Foreskin melanocyte (primary cell): ENCODE measurements at places on chromosomes 2 and 18.
A peak's percentile ranks its signal among the peaks of the same experiment; 100 is the strongest.

GRCh38 chr2:108492364-108492763, 41.9 kb upstream of the LIMS1 start:
- peak; percentile 11 for DNase-seq

DNA sequence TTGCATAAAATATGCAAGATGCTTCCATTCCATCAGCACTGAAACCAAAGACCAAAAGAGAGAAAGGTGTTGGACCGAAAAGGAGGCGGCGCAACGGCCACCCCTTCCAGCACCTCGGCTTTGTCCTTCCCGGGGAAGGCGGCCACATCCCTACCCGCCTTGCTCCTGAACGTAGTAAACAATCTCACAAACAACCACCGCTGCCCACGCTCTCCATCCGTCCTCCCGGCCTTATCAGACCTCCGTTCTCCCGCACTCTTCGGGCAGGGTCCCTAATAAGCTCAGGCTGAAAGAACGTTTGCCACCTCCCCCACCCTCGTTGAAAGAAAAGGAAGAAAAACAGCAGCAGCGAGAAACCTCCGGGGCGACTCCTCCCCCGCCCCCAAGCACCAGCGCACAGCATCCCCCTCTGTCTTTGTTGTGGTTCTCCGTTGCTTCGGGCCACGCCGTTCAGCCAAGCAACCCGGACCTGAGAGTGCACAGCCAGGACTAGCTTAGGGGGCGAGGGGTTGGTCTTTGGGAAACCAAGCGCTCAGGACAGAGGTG, 4.4 kb downstream of the EVX2 start:
- DNase-seq, result no peak

GRCh38 chr2:160700021-160700814, 206.6 kb upstream of the RBMS1 start:
- DNase-seq, result no peak

DNA sequence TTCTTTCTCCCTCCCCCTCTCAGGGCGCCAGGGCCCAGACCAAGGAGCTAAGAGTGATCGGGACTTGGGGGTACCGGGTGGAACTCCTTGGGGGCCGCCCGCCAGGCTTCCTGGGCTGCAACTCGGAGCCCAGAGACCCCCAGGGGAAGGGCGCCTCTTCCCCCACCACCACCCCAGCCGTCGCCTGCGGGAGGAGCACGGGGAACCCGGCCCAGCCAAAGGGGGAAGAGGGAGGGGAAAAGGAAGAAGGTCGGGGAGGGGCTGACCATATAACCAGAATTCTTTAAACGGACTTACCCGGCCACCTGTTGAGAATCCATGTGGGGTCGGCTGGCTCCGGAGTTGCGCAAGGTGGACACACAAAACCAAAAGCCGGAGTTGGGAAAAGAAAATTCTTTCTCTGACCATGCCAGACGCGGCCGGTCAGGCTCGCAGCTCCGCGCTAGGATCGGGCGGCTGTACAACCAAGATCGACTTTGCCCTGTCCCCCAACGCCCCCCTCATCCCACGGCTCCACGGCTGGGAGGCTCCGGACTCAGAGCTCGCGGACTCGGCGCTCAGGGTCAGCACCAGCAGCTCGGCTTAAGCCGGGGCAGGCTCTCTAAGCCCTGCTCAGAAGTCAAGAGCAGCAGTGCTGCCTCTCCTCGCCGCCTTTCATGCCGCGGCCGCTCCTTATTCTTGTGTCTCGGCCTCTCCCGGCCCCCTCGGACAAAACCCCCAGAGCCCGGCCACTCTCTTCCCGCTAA, 6.3 kb upstream of the SIX3 start:
- no peak for DNase-seq

DNA sequence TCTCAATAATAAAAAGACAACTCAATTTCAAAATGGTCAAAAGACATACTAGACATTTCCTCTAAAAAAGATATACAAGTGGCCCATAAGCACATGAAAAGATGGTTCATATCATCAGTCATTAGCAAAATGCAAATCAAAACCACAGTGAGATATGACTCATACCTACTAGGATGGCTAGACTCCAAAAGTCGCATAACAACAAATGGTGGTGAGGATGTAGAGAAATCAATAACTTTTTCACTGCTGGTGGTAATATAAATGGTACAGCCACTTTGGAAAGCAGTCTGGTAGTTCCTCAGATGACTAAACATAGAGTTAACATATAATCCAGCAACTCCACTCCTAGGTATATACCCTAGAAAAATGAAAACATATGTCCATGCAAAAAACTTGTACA, 242.3 kb upstream of the NOL4 start:
- DNase-seq, result peak; percentile 3

- DNase-seq, result no peak
These were observed 43.5 kb upstream of the MSH2 start for GRCh38 chr2:47359375-47359868.

DNA sequence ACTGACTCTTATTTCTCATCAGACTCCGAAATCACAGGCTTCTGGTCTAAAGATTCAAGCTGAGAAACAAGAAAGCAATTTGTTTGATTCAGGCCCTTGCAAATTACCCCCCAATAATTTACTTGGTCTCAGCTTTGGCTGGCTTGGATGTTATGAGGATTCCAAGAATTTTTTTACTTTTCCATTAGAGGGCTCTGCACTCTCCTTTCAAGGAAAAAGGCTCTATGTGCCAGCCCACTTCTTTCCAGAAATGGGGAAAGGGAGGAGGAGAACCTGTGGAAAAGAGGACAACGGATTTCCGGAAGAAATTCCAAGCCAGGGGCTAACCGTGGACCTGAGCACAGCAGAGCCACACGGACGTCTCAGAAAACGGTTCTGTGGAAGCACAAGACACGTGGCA, 44.4 kb downstream of the BCL11A start:
- no peak for DNase-seq

- DNase-seq, result no peak
These were observed 403.2 kb upstream of the KLHL29 start for GRCh38 chr2:22981785-22982184.

DNA sequence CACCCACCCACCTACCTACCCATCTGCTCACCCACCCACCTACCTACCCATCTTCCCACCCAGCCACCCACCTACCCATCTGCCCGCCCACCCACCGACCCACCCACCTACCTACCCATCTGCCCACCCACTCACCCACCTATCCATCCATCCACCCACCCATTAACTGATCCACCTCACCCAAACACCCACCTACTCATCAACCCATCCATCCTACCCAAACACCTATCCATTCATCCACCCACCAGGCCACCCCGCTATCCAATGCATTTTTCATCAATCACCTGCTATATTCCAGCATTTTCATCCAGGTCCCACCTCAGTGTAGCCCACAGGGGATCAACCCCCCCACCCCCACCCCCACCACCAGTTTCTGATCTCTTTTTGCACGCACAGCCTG, 121.8 kb downstream of the GLI2 start:
- no peak for DNase-seq

- no peak for DNase-seq
These were observed 879 bp upstream of the GALNT5 start for GRCh38 chr2:157256626-157257025.

- DNase-seq, result no peak
These were observed 58.6 kb upstream of the NFU1 start for GRCh38 chr2:69495861-69496260.

GRCh38 chr2:47339745-47340541, 63.0 kb upstream of the MSH2 start:
- no peak for DNase-seq

DNA sequence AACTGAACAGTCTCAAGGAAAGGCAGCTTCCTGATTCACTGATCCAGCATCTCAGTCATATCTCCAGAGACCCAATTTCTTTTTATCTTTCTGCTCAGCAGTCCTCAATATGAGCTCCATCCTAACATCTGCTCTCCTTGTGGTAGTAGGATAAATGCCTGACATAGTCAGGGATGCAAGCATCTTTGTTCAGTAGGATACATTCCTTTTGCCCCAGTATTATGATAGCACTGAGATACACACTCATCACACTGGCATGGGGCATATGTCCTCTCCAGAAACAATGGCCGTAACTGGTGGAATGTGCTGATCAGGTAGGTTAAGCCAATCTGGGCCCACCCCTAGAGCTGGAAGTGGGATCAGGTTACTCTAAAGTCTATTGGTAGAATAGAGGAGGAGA, 207.2 kb downstream of the ETAA1 start:
- DNase-seq, result no peak

DNA sequence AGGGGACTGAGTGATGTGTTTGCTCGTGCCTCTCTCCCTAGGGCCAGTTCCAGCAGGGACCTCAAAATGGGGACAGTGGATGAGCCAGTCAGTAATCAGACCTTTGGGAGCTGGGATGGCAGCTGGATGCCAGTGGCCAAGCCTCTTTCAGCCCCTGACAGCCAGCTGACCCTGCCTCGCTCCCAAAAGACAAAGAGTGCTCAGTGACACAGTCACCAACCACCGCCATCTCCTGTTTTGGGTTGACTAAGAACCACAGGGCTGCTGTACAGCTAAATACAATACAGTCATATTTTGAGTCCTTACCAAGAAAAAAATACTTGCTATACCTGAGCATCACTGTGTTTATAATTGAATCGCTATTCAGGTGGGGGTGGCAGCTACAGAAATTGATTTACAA, 75.7 kb downstream of the POU3F3 start:
- no peak for DNase-seq

- peak; percentile 46 for DNase-seq
These were observed at the start of gene SNED1 for GRCh38 chr2:240997856-240998705. Gene SNED1 (plus strand): TSS chr2:240998618. CDS start chr2:240998838, 220 bp downstream.

GRCh38 chr2:171475979-171476378, 42.0 kb downstream of the DCAF17 start:
- DNase-seq, result no peak

GRCh38 chr18:64032312-64032711, 62.4 kb downstream of the SERPINB8 start:
- DNase-seq, result no peak

- DNase-seq, result no peak
These were observed 71.0 kb downstream of the STPG4 start for GRCh38 chr2:47083886-47084687.

DNA sequence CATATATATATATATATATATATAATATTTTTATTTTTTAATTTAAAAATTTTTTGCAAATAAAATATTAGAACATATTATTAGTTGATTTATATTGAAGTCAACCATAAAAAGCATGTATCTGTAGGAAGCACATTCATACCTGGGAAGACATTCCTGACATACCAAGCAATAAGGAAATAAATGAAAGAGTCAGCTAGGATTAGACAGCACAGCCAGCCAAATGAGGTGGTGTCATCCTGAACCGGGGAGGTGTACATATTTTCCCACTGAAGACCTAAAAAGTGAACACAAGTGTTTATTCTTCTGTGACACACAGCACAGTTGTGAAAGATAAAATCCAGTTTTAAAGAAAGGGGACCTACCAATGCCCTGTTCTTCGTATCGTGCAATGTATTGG, 149.2 kb downstream of the ABCA12 start:
- no peak for DNase-seq

DNA sequence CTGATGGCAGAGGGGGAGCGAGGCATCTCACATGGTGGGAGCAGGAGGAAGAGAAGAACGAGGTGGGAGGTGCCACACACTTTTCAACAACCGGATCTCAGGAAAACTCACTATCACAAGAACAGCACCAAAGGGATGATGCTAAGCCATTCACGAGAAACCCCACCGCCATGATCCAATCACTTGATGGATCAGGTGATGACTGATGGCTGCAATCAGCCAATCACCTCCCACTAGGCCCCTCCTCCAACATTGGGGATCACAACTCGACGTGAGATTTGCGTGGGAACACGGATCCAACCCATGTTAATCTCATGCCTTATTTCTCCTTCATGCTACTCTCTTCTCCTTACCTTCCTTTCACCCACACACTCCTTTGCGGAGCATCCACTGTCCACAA, 143.6 kb downstream of the ANTXR1 start:
- no peak for DNase-seq

GRCh38 chr18:8831112-8831511, 125.8 kb downstream of the MTCL1 start:
- DNase-seq, result no peak

DNA sequence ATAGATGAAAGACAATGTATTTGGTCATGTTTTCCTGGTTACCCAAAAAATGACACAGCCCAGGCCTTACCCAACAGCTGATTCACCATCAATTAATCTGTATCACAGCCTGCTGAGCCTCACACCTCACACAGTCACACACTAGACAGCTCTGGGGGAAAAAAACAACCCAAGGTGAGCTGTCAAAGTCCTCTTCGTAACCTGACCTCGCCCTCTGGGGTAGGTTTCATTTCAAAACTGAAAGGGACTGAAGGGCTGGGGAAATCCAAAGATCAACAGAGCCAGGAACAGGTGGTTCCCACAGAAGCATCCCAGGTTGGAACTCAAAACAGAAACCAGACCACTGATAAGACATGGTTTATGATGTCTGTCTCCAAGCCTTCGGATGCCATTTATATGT, 18.2 kb upstream of the PCBP1 start:
- no peak for DNase-seq

DNA sequence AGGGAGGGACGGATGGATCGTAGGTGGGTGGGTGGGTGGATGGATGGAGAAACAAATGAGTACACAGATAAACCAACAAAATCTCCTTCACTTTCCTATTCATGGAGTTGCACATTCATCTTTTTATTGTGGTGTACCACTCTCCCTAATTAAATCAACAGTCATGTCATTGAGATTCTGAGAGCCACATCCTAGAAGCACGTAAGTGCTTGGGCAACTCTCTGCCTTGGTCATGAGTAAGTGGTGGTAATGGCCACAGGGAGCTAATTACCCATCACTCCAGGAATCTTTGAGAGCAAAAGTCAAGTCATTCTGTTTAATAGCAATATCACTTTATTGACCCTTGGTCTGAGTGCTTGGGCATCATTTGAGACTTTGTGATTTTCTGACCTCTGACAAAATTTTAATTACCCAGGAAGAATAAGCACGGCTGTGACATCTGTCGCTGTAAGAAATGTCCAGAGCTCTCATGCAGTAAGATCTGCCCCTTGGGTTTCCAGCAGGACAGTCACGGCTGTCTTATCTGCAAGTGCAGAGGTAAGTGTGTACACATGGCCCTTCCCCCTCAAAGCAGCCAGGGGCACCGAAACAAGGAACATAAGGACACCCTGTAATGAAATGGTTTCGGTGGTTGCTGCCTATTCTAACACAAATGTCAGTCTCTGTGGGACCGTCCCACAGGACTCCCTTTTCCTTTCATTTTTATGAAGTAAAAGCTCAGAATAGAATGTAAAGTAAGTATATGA, 85.9 kb downstream of the FEZ2 start:
- DNase-seq, result no peak

- no peak for DNase-seq
These were observed 88.3 kb upstream of the CCDC68 start for GRCh38 chr18:55047546-55047945.

- DNase-seq, result no peak
These were observed 5.3 kb downstream of the PER2 start for GRCh38 chr2:238282861-238283738.

GRCh38 chr2:99776906-99777646, 287.3 kb upstream of the REV1 start:
- DNase-seq, result no peak

GRCh38 chr2:233059547-233059796, 670 bp upstream of the INPP5D start:
- no peak for DNase-seq
